Chondrocyte (in vitro differentiated cells): ENCODE measurements at places on chromosomes 4 and X. TPM values are rescaled to one million over a fixed set of nuclear protein-coding genes. Genes with fewer than 3 reads are reported as not detected.

GRCh38 chrX:4935846-4936245, 1222.4 kb upstream of the PRKX start:
- no peak for DNase-seq

GRCh38 chr4:87947381-87948160, 27.9 kb upstream of the SPP1 start:
- DNase-seq: no peak

DNA sequence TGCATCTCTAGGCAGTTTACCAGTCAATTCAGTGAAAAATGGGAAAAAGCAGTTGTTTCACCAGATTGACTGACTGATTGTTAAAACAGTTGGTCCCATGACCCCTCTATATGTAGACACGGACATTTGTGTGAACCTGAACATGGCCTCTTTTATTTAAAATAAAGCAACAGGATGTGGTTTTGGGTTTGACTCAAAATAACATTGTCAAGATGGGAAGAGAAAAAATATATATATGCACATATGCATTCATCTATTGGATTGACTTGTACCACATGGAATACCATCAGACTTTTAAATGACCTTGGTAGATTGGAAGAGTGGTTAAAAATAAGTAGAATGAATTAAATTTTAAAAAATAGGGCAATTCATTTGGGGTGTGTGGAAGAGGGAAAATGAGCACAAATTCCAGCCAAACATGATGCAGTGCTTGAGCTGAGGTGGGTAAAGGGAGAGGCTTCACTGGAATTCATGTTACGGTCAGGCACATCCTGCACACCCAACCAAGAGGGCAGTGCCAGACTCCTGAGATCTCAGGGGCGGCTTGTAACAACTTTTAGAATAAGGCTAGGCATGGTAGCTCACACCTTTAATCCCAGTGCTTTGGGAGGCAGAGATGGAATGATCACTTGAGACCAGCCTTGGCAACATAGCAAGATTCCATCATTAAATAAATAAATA, 560.7 kb upstream of the TENM3 start:
- no peak for DNase-seq

DNA sequence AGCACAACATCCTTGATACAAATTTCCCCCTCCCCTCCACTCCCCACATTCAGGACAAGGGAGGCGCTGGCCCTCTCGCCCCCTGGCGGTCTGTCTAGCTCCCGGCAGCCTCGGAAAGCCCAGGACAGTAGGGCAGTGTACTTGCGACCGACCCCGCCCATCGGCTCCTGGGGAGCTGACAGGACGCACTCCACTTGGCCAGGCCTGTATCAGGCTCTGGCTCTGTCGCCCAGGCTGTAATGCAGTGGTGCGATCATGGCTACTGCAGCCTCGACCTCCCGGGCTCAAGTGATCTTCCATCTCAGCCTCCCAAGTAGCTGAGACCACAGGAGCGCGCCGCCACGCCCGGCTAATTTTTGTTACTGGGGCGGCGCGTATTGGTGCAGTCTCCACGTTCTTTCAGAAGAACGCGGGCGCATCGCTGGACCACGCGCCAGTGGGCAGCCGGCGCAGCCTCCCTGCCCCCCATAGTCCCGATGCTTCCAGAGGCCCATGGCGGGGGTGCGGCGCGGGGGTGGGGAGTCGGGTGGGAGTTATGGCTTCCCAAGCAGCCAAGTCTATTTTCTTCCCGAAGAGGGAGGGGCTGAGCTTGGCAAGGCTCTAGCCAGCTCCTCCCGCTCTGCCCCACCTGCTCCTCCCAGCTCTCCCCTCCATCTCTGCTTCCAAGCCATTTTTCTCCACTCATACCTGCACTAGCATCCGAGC, 7.8 kb upstream of the AKAP14 start:
- DNase-seq: peak; percentile 92

- no peak for DNase-seq
Observed at GRCh38 chr4:63296773-63297172, 1112.5 kb downstream of the TECRL start.

DNA sequence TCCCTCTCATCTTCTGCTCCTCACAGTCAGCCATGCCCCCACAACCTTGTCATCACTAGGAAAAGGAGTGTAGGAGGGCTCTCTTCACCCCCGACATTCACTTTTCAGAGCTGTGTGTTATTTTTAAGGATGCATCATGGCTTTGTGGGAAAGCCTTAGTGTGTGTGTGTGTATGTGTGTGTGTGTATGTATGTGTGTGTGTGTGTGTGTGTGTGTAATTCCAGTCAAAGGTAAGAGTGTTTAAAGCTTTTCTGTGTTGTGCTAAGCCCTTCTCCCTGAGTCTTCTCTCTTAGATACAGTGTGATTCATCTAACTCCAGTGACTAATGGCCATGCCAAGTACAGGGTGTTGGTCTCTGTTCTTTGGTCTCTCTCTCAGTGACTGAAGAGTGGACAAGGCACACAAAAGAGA, 76.6 kb downstream of the CHIC2 start:
- no peak for DNase-seq

GRCh38 chrX:100635989-100636320, 651 bp downstream of the TSPAN6 start:
- DNase-seq: no peak

GRCh38 chrX:107826238-107827029, 768 bp downstream of the MID2 start:
- no peak for DNase-seq

- no peak for DNase-seq
Observed at GRCh38 chr4:26252349-26253025, 68.3 kb upstream of the RBPJ start.

Gene REELD1
- not detected in 3 replicates for total RNA-seq

Gene DOK7
- 0.37 TPM in 1 of 3 replicates, not detected in the others for total RNA-seq

Gene CXCL11
- not detected in 3 replicates for total RNA-seq

Gene LPAR4
- total RNA-seq: 1.2 to 3.6 TPM (median 1.7 TPM) in 3 replicates

Gene PRDM5
- 9.3 to 14.0 TPM (median 10.6 TPM) in 3 replicates for total RNA-seq
